GM10248 (cell line): ENCODE measurements at places on chromosomes 1 and 21.

- DNase-seq = no peak
These were observed 5.8 kb downstream of the ATP1A2 start for GRCh38 chr1:160121388-160121787.

DNA sequence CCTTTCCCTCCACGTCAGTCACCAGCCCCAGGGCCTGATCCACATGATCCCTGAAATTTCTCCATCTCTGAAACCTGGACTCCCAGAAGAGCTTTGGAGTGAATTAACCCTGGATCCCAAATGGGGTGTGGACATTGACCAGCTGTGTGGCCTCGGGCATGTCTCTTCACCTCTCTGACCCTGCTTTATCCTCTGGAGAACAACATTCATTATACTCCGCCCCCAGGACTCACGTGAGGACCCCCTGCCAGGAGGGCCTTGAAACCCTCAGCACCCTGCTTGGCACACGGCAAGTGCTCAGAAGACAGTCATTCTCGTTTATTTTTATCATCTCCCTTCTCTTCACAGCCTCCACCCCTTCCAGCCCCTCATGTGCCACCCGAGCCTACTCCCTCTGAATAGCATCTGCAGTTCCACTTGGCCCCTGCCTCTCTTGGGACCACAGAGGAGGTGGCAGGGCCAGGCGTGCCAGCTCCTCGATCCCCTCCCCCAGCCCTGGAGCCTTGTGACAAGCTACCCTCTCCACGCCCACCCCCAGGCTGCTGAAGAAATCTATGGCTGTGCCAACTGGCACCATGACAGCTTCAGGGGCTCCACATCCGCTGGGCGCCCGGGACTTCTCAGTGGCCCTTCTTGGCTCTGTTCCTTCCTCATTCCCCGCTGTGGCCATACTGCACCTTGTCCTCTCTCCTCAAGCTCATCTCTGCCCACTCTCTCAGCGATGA lies 18.0 kb downstream of the ADGRB2 start:
- no peak for DNase-seq

DNA sequence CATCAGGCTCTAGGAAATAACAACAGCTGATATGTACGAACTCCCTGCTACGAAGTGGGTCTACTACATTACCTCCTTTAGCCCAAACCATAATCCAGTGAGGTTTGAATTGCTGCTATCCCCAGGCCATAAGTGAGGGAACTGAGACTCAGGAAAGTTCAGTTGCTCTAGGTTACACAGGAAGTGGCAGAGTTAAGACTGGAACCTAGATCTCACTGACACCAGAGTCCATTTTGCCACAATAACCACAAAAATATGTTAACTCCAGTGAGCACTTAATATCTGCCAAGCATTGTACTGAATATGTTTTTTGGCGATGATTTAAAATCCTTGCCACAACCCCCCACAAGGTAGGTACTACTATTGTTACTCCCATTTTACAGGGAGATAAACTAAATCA lies 8.9 kb upstream of the TADA1 start:
- DNase-seq = no peak

- DNase-seq = no peak
These were observed 97.6 kb downstream of the NAV1 start for GRCh38 chr1:201636510-201636971.

DNA sequence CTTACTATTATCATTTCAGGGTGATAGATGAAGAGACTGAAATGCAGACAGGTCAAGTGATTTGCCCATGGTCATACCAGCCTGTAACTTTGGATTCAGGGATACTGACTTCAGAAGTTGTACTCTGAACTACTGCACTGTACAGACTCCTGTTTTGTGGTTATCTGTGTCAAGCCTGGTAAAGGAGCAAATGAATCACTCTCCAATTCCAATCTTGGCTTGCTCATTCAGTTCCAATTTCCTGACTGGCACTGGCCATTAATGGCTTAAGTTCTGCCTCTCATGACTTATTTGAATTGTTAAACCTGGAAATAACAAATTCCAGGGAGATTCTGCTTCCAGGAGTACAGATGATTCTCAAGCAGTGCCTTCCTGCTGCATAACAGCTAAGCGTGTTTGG lies 45.4 kb upstream of the PLD5 start:
- no peak for DNase-seq

DNA sequence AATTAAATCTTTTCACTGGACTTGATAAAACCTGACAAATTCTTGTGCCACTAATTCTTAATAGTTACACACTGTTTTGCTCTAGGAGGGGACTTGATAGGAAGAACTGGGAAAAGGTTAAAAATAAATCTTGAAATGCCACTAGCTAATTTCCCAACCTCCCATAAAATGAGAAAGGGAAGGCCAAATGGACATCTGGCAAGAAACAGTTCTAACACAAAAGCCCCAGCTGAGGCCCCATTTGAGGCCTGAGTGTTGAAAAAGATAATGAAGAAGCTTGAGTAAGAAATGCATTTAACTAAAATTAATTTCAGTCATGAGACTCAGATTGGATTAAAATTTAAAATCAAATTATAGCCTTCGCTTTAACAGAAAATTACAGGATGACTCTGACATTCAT lies 11.2 kb upstream of the RAP1GAP start:
- no peak for DNase-seq

GRCh38 chr1:17689011-17689410 lies 66.1 kb upstream of the ACTL8 start:
- no peak for DNase-seq

GRCh38 chr1:27489501-27489972 lies 430 bp downstream of the WASF2 start:
- no peak for DNase-seq

- no peak for DNase-seq
These were observed 123.8 kb upstream of the IVNS1ABP start for GRCh38 chr1:185440877-185441276.

DNA sequence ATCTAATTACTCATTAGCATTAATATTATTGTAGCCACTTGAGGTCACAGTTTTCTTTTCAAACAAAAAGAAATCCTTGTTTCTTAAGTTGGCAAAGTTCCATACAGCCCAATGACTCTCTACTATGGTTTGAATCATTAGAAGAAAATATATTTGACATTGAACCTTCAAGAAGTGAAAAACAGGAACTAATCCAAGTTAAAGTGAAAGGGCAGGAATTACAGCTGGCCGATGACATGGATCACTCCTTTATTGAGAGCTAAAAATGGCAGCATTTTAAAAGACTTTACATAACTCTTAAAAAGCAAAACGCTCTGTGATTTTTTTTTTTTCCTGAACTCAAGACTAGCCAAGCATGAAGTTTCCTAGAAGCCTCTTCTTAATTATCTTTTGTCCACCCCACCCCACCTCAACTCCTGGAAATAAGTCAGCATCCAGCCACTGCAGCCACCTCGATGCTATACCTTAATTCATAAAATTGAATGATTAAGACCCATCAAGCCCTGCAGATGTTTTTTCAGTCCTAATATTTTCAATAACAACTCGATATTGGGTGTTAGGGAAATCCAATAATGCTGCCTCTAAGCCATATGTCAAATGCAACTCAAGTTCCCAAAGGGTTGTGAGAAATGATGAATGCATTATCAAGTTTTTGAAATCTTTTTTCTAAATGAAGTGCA lies 323.1 kb downstream of the HHIPL2 start:
- DNase-seq = no peak

GRCh38 chr21:31482460-31482859 lies 138.4 kb upstream of the TIAM1 start:
- DNase-seq = no peak

DNA sequence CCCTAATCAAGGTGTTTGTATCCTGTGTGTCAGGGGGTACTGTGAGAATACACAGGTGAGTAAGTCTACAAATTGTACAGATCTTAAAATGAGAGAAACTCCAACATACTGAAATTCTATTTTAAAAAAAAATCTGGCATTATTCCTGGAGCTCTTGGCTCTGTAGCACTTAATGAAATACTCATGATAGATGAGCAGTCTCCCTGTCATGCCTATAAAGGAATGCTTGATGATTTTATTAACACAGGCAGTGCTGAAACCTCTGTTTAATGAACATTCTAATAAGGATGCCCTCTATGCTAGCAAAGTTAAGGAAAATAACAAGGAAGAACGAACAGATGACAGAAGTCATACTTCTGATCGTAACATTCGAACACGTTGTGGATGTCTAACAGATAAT lies 233.9 kb upstream of the NEGR1 start:
- no peak for DNase-seq

DNA sequence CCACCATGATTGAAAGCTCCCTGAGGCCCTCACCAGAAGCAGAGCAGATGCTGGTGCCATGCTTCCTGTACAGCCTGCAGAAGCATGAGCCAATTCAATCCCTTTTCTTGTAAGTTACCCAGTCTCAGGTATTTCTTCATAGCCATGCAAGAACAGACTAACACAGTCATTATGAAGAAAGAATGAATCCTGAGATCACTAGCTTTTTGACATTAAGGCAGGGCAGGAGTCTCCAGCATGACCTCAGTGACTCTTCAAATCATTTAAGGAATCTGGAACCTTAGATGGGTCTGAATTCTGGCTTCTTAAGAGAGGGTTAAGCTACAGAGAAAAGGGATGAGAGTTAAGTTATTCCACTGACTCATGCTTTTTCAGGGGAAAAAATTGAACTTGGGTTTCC lies 79.0 kb downstream of the PTPN14 start:
- no peak for DNase-seq

DNA sequence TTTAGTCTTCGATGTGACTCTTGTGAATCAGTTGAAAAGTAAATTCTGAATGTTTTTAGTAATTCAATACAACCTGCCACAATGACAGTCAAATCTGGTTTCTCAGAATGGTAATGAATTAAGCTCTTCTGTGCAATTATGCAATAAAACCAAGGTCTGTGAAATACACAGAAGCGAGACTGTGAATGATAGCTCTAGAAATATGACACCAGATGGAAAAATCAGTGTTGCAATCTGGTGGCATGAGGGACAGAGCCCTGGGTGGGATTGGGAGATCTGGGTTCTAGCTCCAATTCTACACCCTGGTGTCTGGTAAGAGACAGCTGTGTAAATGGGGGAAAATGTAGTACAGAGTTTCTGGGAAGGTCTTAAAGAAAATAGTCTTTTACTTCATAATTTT lies 586.4 kb upstream of the ZRANB2 start:
- DNase-seq = no peak

DNA sequence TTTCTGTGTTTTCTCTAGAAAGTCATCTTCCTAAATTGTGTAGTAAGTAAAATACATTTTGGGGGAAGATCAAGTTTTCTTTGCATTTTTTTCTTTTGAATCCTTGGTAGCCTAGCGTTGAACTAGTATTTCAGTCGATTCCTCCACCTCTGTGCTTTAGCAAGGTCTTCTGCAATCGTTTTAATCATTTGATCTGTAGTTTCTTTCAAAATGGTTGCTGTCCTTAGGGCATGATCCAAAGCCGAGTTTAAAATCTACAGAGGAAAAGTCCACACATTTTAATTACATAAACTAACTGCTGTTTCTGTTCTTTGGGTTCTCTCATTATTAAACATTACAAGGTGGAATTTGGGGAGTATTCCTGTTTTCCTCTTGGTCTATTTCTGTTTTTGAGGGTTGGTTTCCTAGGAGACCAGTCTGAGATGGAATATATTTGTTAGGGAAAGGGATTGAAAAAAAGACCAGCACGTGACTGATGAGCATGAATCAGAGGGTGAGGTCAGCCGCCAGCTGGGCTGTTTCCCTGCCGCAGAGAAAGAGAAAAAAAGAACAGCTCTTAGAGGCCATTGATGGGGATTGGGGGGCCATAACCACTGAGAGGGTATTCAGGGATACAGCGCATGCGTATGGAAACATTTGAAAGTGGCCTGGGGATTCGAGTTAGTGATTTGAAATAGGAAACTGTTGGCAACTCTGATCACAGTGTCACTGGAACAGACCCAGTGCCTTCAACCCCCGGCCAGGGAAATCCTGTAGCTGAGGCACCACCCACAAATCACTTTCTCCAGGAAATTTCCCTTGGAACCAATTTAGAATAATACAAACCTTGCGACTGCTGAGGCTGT lies 40.6 kb downstream of the AKNAD1 start:
- DNase-seq = no peak

GRCh38 chr1:13510499-13510898 lies 3.3 kb downstream of the LRRC38 start:
- DNase-seq = no peak

GRCh38 chr1:42047508-42047880 lies 105.7 kb upstream of the GUCA2B start:
- no peak for DNase-seq
